Kidney glomerular epithelial cell (primary cell): ENCODE measurements at places on chromosomes 4 and X.

GRCh38 chr4:185950891-185951290 lies 118.1 kb upstream of the TLR3 start:
- DNase-seq, result peak; percentile 6

DNA sequence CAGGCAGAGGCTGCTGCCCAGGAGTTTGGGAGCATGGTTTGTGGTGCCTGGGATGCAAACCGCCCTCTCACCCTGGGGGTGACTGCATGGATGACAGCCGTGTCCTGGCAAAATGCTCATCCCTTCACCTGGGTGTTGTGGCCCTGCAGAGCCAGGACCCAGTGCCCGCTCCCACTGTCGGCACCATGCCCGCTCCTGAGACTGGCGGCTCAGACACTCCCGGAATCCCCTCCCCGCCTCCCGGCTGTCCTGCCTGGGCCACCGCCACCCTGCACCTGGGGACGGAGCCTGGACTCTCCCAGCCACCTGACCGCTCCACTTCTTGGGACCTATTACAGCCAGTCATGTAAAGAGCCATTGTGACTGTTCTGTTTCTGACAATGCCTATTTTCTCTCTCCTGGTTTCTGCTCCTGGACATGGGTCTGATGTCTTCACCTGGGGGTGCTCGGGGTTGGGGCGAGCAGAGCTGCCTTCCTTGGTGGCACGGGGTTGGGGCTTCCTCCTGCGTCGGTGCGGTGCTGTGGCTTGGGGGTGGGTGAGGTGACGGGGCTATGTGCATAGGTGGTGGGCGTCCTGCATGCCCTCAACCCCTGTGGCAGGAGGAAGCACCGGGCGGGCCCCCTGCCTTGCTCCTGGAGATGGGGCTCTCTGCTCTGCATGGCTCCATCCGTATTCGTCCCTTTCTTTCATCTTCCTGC lies 30.9 kb downstream of the LRPAP1 start:
- DNase-seq, result no peak

GRCh38 chr4:184849185-184849584 lies 23.4 kb upstream of the ACSL1 start:
- DNase-seq, result no peak

- no peak for DNase-seq
Measured at GRCh38 chr4:151627491-151627890, 133.3 kb downstream of the GATB start.

DNA sequence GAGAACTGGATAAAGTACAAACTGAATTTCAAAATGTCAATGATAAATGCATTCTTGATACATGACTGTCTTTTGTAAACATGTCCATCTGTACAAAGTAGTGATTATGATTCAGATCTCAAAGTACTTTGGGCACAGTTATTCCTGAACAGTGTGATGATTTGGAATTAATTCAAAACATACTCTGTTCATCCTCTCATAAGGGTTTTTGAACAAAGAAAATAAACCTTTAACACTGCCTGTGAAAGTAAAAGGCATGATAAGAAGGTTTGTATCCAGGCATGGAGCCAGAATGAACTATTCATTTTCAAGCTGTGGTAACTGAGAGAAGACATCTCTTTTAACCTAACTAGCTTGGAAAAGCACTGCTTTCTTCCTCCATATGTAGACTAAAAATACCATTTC lies 883 bp upstream of the KLHL4 start:
- DNase-seq, result peak; percentile 42

DNA sequence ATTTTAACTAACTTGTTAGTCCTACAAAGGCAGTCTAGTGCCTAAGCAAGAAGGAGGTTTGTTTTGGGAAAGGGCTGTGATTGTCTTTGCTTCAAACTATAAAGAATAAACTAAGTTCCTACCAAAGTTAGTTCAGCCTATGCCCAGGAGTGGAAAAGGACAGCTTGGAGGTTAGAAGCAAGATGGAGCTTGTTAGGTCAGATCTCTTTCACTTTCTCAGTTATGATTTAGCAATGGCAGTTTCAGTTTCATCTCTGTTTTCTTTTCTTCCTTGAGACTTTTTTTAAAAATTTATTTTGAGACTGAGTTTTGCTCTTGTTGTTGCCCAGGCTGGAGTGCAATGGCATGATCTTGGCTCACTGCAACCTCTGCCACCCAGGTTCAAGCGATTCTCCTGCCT lies 82.9 kb upstream of the NLGN4X start:
- DNase-seq, result no peak

- no peak for DNase-seq
Measured at GRCh38 chr4:80489798-80490197, 154.3 kb downstream of the CFAP299 start.
